ENCODE measurements at places on chromosomes 4 and X.

- DNase-seq, result peak; percentile 12
Observed at GRCh38 chrX:41970419-41970818, 47.1 kb upstream of the CASK start.

DNA sequence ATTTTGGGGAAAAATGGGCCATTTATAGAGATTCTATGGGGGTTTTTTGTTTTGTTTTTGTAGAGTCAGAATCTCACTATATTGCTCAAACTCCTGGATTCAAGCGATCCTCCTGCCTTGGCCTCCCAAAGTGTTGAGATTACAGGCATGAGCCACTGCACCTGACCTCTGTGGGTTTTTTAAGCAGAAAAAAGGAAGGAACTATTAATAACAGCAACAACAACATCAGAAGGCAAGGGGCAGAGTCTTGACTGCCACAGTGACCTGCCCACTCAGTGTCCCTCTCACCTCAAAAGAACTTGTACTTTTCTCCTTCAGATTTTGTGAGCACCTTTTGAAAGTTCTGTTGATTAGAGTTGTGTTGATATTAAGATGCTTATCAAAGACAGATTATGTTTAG, 48.1 kb downstream of the FNIP2 start:
- DNase-seq, result no peak

DNA sequence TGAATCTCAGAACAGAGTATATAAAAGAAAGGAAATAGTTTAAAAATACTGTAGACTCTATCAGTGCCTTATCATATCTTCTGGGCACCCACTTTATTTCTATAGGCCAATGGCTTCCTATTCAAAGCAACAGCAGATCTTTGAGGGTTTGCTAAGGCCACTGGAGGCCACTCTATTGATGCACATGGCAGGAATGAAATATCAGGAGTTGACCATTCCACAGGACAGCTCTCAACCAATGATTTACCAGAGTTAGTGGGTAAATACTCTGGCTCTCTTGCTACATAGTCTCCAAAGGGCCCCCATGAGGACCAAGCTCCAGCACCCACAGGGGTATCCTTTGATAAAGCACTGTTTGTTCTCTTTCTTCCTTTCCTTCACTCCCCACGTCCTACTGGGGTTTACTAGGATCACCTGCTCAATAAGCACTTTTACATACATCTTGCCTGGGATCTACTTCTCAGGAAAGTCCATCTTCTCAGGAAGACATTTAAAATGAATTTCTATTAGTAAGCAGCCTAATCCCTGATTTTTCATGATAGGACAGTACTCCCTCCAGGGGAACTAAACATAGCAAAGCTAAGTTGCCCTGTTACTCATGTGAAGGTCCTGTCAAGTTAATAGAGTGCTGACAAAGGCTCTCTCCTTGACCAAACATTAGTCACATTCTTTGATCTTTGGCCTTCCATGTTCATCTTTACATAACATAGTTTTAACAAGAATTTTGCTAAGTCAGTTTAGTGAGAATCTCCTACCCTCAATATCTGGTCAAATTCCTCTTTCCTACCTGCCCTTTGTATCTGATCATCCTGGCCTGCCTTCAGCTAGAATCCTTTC, 459.7 kb downstream of the GRXCR1 start:
- DNase-seq, result peak; percentile 9

GRCh38 chr4:185112104-185112503, 31.0 kb upstream of the SLC25A4 start:
- peak; percentile 97 for DNase-seq

DNA sequence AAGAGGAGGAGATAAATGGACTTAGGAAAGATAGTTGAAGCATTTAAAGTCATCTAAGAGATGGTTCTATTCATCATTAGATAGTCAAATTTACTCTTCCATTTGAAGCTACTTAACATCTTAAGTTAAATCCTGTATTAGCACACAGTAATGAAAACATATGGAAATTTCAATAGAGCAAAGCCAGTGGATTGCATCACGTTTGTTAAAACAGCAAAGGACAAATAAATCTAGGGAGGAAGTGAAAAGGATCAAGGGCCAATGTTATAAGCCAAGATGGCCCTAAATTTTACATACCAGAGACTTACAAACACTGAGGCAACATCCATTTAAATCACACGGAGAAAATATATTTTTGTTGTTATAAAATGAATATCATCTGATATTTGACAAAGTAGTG, 602.8 kb downstream of the INPP4B start:
- DNase-seq, result no peak

GRCh38 chr4:99879458-99879857, 14.8 kb downstream of the LAMTOR3 start:
- DNase-seq, result no peak

Measured in kidney tubule cell (primary cell).